ENCODE measurements at places on chromosomes 5 and 9.

DNA sequence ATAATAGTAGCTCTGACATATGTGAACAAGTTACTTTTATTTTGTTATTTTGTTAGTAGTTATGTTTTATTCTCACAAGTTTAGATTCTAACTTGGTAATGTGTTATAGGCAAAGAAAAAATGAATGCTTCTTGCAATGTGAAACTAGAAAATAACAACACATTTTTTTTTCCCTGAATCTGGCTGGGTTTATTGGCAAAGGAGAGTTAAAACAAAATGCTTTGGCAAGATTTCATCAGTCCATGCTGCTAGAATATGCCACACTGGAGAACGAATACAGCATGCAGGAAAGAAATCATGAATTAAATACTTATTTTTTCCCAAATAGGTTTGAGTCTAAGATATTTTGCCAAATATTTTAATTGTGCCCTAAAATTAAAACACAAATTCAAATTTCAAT is 1048.1 kb upstream of the ACO1 start:
- DNase-seq: no peak

GRCh38 chr9:19378647-19379046 is 1.4 kb downstream of the RPS6 start:
- no peak for DNase-seq

DNA sequence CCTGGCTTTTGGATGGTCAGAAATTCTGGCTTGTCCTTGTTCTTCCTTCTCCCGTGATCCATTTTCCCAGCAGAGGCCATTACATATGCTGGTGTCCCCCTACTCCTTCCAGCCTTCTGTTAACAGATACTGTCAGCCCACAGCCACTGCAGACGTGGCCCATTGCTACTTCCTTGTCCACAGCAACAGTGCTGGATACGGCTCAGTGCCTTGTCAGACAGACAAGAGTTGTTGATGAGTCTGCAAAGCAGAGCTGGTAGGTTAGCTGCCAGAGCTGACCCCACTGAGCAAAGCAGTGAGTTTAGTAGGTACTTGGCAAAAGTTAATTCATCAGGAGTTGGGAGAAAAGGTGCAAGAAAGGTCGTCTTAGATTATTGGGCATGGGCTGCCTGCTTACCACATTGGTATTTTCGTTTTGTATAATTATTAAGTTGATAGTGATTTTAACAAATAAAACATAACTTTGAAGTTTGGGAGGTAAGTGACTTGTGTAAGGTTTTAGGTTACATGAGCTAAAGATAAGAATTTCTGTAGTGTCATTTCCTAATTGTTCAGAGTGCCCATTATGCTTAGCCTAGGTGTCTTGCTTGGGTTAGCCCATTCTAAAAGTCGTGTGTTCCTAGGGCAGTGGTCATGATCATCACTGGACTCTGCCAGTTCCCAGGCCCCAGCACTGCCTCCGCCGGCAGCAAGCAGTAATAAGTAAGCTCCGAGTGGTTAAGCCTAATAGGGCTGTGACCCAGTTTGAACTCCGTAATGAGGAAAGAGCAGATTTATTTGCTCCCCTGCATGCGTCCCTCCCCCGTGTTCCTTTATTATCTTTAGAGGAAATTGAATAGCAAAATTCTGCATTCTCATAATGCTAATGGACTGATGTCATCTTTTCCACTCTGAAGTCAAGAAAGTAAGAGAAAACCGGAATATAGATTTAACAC is 292.0 kb downstream of the FANCC start:
- DNase-seq: no peak

DNA sequence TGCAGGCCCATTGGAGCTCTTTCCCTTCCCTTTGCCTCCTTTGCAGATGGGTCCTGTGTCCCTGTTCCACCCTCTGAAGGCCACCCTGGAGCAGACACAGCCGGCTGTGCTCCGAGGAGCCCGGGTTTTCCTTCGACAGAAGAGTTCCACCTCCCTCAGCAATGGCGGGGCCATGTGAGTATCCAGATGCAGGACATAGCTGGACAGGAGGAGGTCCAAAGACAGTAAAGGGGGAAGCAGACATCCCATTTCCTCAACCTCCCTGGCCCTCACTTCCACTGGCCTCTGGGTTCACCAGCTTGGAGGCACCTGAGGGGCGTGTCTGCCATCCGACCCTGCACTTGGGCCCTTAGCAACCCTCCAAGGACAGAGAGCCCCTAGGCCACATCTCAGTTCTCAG is 237.9 kb downstream of the CACNA1B start:
- DNase-seq: no peak

DNA sequence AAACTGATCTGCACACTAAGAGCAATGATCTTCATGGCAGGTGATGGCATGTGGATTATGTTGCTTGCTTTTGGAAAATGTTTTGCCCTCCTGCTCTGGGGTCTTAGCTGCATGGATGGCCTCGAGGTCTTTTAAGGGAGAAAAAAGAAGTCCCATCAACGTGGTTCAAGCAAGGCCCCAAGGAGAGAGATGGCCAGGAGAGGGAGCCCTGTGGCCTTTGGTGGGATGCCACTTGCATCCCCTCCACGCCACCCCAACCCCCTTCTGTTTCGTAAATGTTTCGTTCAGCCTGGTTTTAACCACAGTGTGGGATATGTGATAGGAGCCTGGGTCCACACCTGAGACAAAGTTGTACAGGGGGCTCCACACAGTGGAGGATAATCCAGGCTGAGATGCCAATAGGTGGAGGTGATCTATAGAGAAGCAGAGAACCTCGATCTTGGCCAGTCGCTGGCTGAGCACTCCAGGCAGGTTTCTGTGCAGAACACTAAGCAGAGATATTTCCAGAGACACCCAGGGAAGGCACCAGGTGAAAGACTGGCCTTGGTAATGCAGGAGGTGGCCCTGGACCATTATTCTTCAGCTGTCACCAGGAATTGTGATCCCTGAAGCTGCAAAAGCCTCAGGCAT is 25.8 kb upstream of the FRRS1L start:
- no peak for DNase-seq

GRCh38 chr9:99590840-99591239 is 230.8 kb upstream of the NR4A3 start:
- DNase-seq: no peak

DNA sequence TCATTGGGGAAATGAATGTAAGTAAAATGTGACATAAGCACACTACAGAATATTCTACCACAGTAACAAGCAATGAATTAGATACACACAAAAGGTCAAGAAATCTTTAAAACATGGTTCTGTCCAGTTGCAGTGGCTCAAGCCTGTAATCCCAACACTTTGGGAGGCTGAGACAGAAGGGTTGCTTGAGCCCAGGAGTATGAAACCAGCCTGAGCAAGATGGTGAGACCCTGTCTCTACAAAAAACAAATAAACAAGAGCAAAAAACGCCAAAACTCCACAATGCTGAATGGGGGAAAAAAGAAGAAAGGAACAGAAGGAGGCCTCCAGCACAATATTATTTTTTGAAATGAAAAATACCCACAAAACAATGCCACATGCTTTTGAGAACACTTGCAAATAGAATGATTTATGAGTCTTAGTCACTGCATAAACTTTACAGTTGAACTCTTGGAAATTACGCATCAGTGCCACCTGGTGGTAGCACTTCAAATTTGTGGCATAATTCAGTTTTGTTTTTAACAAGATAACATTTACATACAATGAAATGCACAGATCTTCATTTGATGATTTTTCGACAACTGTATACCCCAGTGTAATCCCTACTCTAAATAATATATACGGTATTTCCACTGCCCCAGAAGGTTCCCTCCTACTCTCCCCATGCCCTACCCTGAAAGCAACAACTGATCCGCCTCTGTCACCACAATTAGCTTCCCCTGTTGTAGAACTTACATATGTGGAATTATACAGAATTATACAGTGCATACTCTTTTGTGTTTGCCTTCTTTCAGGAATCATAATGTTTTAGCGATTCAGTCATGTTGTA is 14.4 kb upstream of the SPINK4 start:
- DNase-seq: no peak

DNA sequence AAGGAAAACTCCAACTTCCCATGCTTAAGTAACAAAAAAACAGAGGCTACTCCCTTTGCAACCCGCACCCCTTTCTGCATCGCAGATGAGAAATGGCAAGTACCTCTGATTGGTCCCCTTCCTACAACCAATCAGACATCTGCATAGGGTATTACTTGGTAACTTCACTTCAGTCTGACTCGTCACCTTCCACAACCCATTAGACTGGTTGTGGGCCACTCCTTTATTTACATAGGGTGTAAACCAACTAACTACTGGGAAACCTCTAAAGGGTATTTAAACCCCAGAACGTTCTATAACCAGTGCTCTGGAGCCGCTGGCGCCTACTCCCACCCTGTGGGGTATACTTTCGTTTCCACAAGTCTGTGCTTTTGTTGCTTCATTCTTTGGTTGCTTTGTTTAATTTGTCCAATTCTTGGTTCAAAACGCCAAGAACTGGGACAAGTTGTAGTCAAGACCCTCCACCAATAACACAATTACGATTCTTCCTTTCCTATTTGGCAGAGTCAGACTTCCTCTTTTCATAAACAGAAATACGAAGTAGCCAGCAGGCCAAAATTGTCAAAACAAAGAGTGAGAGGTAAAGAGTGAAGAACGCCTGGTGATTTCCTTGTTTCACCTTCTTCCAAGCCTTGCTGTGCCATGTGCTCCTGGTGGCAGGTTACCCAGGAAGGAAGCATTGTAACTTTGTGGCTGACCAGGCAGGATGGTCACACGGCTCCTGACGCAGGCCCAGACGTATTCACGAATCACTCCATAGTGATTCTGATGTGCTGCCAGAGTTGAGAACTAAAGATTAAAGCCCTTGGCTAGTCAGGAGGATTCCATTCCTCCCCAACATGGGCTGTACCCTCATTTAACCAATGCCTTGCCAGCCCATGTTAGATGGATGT is 477.4 kb downstream of the ARHGEF28 start:
- no peak for DNase-seq

- DNase-seq: no peak
Measured at GRCh38 chr9:134539586-134540194, 101.9 kb upstream of the COL5A1 start.

DNA sequence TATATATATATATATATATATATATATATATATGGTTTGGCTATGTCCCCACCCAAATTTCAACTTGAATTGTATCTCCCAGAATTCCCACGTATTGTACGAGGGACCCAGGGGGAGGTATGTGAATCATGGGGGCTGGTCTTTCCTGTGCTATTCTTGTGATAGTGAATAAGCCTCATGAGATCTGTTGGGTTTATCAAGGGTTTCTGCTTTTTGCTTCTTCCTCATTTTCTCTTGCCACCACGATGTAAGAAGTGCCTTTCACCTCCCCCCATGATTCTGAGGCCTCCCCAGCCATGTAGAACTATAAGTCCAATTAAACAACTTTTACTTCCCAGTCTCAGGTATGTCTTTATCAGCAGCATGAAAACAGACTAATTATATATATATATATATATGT is 52.3 kb upstream of the ADAMTS2 start:
- DNase-seq: no peak

- DNase-seq: no peak
Measured at GRCh38 chr5:1034421-1034905, 25.9 kb downstream of the NKD2 start.

DNA sequence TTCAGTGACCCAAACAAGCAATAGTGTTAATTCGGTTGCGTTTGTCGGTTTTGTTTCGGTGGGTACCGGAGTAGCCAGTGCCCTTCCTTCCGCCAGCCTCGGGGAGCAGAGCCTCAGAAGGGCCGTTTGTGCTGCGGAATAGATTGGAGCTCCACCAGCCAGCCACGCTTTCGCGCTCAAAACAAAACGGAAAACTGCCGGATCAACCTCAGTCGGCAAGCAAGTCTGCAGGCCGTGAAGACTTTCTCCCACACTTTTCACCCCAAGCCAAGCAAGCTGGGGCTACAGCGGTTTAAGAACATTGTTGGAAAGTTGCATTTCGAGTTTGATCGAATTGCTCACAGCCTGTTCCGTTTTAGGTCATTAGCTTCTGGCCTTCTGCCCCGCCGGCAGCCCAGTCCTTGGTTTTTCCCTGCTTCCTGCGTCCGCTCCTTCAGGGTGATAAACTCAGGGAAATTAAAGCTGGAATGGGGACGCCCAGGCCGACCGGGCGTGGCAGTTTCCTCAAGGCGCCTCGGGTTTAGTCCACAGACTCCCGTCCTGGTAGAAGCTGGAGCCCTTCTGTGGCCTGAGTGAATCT is 803 bp upstream of the CCNO start:
- no peak for DNase-seq

- no peak for DNase-seq
Measured at GRCh38 chr5:76473661-76474060, 70.6 kb downstream of the IQGAP2 start.

- DNase-seq: no peak
Measured at GRCh38 chr5:59249160-59249559, 644.4 kb downstream of the PDE4D start.

- no peak for DNase-seq
Measured at GRCh38 chr9:70404261-70404660, 10.2 kb downstream of the KLF9 start.

- no peak for DNase-seq
Measured at GRCh38 chr5:116881921-116882531, 307.4 kb upstream of the SEMA6A start.

GRCh38 chr5:141691286-141691866 is 9.3 kb upstream of the ARAP3 start:
- DNase-seq: no peak

DNA sequence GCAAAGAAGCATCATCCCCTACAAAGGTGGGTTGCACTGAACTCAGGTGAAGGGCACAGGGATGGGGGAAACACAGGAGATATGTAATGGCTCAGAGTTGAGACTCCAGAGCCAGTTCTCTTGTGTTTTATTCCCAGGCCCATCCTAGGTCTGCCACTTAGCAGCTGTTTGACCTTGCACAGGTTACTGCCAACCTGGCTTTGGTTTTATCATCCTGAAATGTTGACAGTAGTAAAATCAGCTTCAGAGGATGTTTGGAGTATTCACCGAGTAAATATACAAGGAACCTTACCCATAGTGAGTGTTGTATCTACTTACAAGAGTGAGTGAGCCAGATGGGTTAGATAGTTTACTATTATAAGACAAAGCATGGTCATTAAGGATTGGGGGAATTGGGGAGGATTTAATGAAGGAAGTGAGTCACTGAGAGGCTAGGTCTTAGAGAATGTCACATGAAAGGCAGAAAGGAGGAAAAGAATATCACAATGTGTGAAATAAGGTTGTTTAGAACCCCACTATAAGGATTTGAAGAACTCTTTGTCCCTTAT is 141.3 kb downstream of the MAN2A1 start:
- DNase-seq: no peak

DNA sequence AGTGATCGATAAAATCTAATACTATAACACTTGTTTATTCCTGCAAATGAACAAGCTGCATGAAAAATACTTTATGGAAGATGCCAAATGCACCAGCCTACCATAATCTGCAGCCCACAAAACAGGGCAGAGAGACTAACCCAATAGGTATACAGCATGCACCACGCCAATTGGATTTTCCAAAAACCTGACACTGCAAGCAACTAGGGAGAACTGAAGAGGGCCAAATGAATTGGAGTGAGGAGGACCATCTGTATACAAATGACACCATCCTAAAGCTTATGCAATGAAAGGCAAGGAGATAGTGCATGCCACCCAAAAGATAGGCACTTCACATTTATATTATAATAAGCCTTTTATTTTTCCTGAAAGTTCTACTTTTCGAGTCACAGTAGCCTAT is 100.4 kb downstream of the SPOCK1 start:
- DNase-seq: no peak

All from keratinocyte (primary cell).